Naive thymus-derived CD8-positive, alpha-beta T cell (primary cell): ENCODE measurements at places on chromosomes 2 and 18. TPM values are rescaled to one million over a fixed set of nuclear protein-coding genes. Genes with fewer than 3 reads are reported as not detected.

GRCh38 chr2:36951027-36951518 lies 15.3 kb downstream of the STRN start:
- no peak for DNase-seq

- DNase-seq: no peak
These were observed 36.0 kb upstream of the BIN1 start for GRCh38 chr2:127142663-127143630.

GRCh38 chr2:126774761-126775160 lies 118.8 kb downstream of the GYPC start:
- DNase-seq: no peak

- DNase-seq: no peak
These were observed 153.4 kb downstream of the MBP start for GRCh38 chr18:76979111-76979751.

GRCh38 chr2:152609154-152609553 lies 108.1 kb downstream of the PRPF40A start:
- DNase-seq: no peak

DNA sequence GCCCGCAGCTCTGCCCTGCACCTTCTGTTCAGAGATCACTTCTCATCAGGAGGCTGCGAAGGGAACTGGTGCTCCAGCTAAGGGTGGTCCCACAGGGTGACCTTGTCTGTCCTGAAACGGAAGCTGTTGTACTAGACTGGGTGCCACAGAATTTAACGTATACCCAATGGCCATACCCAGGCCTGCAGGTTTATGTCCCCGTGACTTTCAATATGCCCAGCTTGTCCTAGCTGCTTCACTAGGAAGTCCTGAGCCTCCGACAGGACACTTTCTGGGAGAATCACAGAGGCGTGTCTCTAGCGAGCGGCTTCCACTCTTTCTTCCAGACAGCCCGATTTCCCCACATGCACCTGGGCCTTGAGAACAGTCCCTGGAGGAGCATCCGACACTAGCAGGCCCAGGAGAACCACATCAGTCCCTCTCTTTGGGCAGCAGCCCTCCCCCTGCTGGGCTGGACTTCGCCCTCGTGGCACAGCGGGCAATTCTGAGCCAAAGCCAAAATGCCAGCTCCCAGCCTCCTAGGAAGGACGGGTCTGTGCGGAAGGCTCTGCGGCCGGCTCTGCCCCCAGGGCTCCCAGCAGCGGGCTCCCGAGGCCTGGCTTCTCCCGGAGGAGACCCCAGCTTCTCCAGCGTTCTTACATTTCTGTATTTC lies 91.9 kb upstream of the OTOS start:
- DNase-seq: no peak

GRCh38 chr2:1143129-1143528 lies 192.5 kb downstream of the SNTG2 start:
- no peak for DNase-seq

GRCh38 chr2:240494194-240494793 lies 58.8 kb downstream of the GPC1 start:
- no peak for DNase-seq

- DNase-seq: no peak
These were observed 264.8 kb downstream of the ANAPC1 start for GRCh38 chr2:111618978-111619902.

DNA sequence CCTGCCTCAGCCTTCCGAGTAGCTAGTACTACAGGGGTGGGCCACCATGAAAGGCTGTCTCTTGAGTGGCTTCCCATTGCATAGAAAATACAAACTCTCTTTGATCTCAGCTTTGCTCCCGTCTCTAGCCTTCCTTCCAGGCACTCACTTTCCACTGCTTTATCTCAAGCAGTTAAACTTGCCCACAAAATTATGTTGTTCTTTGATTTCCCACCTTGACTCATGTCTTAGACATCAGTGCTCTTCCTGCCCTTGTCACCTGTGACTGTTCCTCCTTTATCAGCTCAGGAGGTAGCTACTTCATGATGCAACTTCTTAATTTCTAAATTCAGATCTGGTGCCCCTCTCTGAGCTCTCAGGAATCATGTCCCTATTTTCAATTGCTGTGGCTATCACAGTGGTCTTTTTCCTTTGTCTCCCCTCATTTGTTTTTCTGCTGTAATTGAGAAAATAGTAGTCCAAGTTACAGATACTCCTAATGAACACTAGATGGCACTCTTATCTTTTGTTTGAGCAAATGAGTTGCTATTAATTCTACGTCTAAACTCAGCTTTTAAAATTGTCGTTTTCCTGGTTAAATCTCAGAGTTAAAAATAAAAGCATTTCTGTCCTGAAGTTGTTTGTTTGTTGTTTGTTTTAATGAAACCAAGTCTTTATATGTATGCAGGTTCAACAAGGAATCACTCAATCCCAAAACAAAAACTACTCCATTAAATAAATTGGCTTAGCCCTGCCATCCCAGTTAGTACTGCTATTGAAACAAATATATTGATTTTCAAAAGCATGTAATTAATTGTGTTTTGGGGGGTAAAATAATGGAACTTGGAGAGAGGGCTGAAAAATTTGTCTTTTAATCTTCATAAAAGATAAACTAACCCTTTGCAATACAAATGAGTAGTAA lies 46.9 kb upstream of the GREB1L start:
- DNase-seq: peak; percentile 25

- no peak for DNase-seq
These were observed 532.3 kb downstream of the SLC4A3 start for GRCh38 chr2:220159738-220160137.

DNA sequence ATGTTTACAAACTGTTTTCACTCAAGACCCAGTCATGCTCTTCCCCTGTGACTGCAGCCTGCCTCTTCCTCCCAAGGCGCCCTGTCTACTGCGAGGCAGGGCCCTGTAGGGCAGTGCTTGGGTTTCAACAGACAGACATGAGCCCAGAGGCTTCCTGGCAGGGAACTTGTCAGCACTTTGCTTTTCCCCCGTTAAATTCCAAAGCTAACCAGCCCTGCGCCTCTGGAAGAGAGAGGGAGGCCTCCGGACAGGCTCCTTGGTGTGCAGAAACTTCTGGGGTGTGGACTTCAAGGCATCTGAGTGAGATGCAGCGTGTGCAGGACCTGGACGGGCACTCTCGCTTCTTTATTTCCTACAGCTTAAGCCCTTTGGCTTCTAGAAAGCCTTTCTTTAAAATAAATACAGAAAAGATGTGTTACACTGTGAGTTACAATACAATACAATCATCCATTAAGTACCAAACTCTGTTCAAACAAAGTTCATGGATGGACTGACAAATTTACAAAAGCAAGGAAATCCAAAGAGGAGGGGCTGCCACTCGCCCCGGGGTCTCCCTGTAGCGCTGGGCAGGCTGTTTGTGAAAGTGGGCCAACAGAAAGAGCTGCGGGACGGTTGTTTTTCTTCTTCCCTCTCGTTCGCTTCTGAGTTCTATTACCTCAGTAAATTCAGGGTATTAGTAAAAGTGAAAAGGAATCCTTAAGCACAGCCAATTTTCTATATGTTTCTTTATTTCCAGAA lies 8.8 kb upstream of the ZNF516 start:
- DNase-seq: no peak

GRCh38 chr2:85497944-85498630 lies 40.9 kb upstream of the MAT2A start:
- no peak for DNase-seq

- no peak for DNase-seq
These were observed 161.0 kb upstream of the ZFP36L2 start for GRCh38 chr2:43387092-43388062.

GRCh38 chr18:74994502-74995418 lies 214.2 kb downstream of the PTGR3 start:
- DNase-seq: no peak

- DNase-seq: no peak
These were observed 40.0 kb upstream of the LAPTM4A start for GRCh38 chr2:20091305-20091991.

DNA sequence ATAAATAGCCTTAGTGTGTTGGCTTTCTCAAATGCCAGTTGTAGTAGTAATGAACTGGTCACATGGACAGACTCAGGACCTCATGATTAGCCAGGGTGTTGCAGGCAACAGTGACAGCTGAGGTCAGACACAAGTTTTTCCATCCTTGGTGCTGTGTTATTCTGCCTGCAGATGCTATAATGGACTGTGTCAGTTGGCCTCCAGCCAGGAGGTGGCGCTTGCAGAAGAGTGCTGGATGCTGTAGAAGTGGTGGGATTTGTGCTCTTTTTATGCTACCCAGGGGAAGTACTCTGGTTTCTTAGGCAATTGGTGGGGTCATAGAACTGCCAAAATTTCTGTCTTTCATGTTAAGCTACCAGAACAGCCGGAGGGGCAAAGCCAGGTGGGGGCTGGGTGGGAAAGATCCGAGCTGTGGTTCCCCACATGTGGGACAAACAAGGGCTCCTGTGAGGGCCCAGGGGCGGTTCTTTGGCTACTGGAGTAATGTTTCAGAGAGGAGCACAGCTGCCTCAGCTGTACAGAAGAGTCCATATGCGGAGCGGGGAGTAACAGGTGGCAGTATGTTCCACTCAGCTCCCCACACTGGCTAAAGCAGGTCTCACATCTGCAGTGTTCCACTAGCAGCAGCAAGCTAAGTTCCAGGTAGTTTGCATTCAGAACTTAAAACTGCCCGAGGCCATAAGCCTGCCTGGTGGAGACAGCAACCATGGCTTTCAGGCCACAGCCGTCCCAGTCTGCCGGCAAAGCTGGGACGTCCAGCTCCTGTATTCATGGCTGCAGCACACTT lies 104.4 kb downstream of the GULP1 start:
- no peak for DNase-seq

GRCh38 chr2:48578313-48578712 lies 39.3 kb upstream of the GTF2A1L start:
- DNase-seq: no peak

DNA sequence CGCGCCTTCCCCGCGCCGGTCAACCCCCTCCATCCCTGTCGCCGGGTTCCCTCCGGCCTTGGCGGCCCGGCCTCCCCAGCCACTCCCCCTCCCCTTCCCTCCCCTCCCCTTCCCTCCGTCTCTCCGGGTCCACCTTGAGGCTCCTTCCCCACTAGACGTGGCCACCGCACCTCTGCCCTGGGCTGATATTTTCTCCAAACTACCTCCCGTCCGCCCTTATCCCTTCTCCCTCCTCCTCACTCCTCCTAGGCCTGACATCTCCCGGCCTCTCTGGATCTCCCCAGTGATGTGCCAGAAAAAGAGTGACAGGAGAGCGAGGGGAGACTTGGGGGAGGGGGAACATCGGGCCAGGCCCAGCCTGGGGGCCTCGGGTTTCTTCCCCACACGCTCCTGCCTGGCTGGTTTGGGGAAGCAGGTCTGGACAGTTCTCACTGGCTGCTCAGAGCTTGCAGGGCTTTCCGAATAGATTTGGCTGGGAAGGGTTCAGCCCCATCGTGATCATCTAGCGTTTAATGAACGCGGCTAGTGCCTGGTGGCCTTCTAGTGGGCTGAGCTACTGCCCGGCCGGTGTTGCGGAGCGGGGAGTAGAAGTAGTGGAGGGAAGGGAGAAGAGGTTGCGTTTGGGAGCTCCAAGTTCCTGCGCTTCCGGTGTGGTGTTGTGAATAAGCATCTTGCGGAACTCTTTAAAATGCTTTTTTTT lies 641 bp downstream of the MAPRE3 start:
- DNase-seq: no peak

GRCh38 chr18:50813353-50813752 lies 6.5 kb downstream of the MRO start:
- DNase-seq: no peak

DNA sequence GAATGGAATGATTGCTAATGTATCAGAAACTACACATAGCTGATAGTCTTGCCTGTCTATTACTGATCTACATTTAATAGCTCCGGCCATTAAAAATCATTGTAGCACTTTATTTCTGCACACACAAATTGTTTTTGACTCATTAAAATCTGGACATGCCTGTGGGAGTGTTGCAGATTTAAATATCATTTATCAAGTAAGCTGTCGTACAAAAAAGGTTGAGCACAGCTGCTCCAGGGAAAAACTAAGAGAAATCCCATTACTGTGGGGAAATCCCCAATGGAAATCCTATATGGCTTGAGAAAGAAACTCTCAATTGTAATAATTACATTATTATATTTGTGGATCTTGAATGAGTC lies 99.6 kb upstream of the CERS6 start:
- no peak for DNase-seq

- DNase-seq: no peak
These were observed 20.2 kb upstream of the GTF2A1L start for GRCh38 chr2:48597492-48597891.

Gene GPAT2
- 8.8 TPM for polyA plus RNA-seq

Gene LINC00305
- polyA plus RNA-seq: not detected

Gene INO80D
- polyA plus RNA-seq: 13.1 TPM

Gene TCF7L1
- polyA plus RNA-seq: 0.08 TPM

Gene COL5A2
- polyA plus RNA-seq: 0.10 TPM

Gene C2orf66
- not detected for polyA plus RNA-seq

Gene NYAP2
- polyA plus RNA-seq: not detected

Gene TMEM247
- not detected for polyA plus RNA-seq

Gene IL36B
- not detected for polyA plus RNA-seq

Gene TMEM178A
- not detected for polyA plus RNA-seq

Gene TBR1
- not detected for polyA plus RNA-seq

Gene RMDN2
- 6.4 TPM for polyA plus RNA-seq

Gene C2orf15
- 6.8 TPM for polyA plus RNA-seq

Gene NEUROD1
- not detected for polyA plus RNA-seq

Gene PSMA8
- polyA plus RNA-seq: 2.7 TPM
